ENCODE measurements at places on chromosomes 2 and 18.

DNA sequence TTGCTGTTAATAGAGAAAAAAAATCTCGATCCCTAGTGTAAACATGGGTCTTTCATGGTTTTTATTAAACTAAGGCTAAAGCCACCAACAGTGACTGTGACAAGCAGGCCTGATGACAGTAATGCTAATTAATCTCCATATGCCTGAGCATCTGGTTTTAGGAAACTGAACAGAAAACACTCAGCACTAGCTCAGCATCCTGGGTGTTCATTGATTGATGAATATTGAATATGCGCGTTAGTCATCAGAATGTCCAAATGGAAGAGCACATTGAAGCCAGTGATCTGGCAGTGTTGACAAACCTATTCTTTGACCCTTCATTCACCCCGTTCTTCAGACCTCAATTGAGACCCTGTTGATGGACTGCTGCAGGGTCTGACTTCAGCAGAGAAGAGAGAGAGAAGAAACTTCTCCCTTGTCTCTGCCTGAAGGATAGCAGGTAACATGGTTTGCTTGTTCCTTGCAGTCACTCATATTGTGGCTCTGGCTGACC, 283.8 kb downstream of the RDH14 start:
- no peaks in the 10 kb centered on the region for H3K27me3 ChIP-seq
- DNase-seq, result no peak
- no peak overlapping the region for H3K27ac ChIP-seq
- no peaks in the 10 kb centered on the region for H3K4me1 ChIP-seq
- no peak overlapping the region for H3K4me3 ChIP-seq

DNA sequence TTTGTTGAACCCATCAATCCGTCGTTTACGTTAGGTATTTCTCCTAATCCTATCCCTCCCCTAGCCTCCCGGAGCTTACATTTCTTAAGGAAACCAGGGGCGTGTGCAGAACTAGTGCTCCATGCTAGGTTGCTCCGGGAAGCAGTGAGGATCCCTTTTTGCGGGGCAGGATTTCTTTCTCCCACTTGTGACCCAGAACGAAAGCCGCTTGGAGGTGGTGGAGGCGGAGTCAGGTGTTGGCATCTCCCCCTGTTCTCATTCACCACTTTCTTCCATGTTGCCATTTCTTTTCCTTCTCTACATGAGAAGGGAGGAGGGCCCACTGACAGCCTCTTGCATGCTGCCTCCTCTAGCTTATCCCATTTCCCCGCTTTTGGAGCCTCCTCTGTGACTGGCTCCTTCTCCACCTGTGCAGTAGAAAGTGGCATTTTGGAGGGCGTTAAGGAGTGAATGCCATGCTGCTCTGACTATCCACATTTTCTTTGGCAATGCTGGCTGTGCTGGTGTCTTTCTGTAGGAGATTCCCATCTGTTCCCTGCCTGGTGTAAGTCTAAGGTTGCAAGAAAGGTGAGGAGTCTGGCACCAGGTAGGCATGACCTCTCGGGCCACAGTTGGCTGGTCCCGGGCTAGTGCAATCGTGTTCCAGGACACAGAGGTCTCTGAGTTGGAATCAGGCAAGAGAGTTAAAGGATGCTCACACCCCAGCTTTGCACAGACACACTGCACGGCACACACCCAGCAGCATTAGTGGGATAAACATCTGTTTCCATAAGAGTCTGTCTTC, 89.5 kb downstream of the ACKR3 start:
- no peak for DNase-seq
- H3K36me3 ChIP-seq, result no peaks in the 10 kb centered on the region
- H3K4me1 ChIP-seq, result no peaks in the 10 kb centered on the region
- H3K27me3 ChIP-seq, result peaks cover 25% of the 10 kb centered on the region
- no peak overlapping the region for H3K27ac ChIP-seq

- no peaks in the 10 kb centered on the region for H3K36me3 ChIP-seq
- H3K4me3 ChIP-seq, result no peak overlapping the region
- peaks cover 6% of the 10 kb centered on the region for H3K4me1 ChIP-seq
- no peak for DNase-seq
- peaks cover 8% of the 10 kb centered on the region for H3K27me3 ChIP-seq
- H3K27ac ChIP-seq, result no peak overlapping the region
These were observed 155.4 kb upstream of the VRK2 start for GRCh38 chr2:57891086-57891712.

DNA sequence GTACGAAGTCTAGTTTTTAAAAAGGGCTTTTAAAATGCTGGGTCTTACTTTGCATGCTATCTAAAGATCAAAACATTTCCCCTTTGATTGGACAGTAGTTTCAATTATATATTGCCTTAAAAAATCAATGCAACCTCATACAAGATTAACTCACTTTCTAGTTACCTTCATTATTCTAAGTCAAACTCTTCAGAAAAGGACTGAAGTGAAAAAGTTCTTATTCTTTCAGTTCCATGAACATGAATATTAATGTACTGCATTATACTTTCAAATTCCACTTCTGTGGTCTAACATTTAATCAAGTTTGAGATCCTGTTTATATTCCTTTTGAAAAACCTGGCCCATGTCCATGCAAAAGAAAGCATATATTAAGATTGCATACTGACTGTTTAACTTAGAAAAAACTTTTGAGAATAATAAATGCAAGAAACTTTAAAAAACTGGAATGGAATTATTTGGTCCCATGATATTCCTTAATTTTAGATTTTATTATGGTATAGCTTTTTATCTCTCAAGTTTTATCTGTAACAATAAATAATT, 11.2 kb upstream of the ENOSF1 start:
- H3K27ac ChIP-seq, result no peak overlapping the region
- H3K4me3 ChIP-seq, result no peak overlapping the region
- H3K27me3 ChIP-seq, result no peaks in the 10 kb centered on the region
- no peaks in the 10 kb centered on the region for H3K4me1 ChIP-seq
- DNase-seq, result no peak

GRCh38 chr18:48222118-48222517, 187.1 kb downstream of the ZBTB7C start:
- H3K4me1 ChIP-seq, result peaks cover under 1% of the 10 kb centered on the region
- no peaks in the 10 kb centered on the region for H3K36me3 ChIP-seq
- DNase-seq, result no peak
- H3K27me3 ChIP-seq, result peaks cover 3% of the 10 kb centered on the region
- H3K4me3 ChIP-seq, result no peak overlapping the region

- H3K36me3 ChIP-seq, result no peaks in the 10 kb centered on the region
- H3K27ac ChIP-seq, result no peak overlapping the region
- no peaks in the 10 kb centered on the region for H3K27me3 ChIP-seq
- H3K4me1 ChIP-seq, result no peaks in the 10 kb centered on the region
- H3K4me3 ChIP-seq, result no peak overlapping the region
These were observed 7.1 kb downstream of the ANO7 start for GRCh38 chr2:241195506-241196130.

DNA sequence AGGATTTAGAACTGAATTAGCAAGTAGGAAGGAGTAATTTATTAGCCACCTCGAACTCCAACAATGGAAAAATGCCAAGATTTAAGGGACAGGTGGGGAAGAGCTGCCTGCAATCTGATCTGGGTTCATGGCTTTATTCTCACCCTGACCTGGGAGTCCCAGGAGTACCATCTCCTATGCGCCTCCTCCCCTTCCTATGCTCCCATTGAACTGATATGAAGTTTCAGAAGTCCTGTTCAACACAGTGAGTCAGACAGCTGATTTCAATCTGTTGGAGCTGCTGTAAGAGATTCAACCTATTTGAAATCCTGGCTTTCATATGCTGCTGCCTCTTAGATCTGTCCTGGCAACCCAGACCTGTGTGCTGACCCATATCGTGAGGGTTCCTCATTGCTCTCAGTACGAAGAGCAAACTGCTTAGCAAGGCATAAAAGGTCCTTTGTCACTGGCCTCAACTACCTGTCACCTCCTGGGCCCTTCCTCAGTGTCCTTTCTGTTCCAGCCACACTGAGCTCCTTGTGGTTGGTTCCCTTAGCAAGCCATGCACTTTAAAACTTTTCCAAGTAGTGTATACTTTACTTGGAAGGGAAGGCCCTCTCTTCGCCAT, 15.9 kb upstream of the CD28 start:
- no peak for DNase-seq
- no peak overlapping the region for H3K4me3 ChIP-seq
- no peaks in the 10 kb centered on the region for H3K36me3 ChIP-seq
- H3K27me3 ChIP-seq, result peaks cover 2% of the 10 kb centered on the region
- H3K4me1 ChIP-seq, result peaks cover 8% of the 10 kb centered on the region
- H3K27ac ChIP-seq, result no peak overlapping the region

GRCh38 chr2:105636109-105636740, 108.5 kb upstream of the NCK2 start:
- no peak overlapping the region for H3K4me3 ChIP-seq
- DNase-seq, result no peak
- H3K27me3 ChIP-seq, result peaks cover 11% of the 10 kb centered on the region
- no peak overlapping the region for H3K27ac ChIP-seq
- H3K36me3 ChIP-seq, result no peaks in the 10 kb centered on the region
- H3K4me1 ChIP-seq, result no peaks in the 10 kb centered on the region

DNA sequence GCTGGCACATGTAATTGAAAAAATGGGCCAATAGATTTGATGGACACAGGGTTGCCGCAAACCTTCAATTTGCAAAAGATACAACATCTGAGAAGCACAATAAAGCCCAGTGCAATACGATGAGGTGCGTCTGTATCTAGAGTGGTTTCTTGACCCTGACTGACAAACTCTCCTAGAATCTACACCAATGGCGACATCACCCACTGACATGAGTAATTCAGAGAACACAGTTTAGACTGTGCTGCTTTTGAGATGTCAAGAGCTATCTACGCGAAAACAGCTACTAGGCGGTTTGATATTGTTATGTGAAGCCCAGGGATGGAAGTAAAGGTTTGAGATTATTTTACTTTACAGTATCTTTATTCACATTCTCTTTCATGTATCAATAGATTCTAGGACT, 104.9 kb downstream of the EIPR1 start:
- no peaks in the 10 kb centered on the region for H3K4me1 ChIP-seq
- no peak overlapping the region for H3K4me3 ChIP-seq

DNA sequence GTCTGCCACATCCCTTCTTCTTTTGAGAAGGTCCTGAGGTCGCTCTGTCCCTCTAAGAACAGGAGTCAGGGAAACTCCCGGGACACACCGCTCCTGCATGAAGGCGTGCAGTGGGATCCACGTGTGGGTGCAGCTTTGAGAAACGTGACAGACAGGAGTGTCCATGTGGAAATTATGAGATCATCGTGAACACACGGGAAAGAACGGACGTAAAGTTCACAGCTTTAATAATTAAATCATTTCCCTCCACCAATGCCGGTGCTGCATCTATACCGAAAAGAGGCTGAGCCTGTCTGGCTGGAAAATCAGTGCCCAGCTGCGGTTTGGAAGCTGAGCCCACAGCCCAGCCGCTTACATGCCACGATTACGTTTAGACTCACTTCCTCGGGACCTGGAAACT, 372.4 kb upstream of the SALL3 start:
- H3K4me3 ChIP-seq, result no peak overlapping the region
- H3K36me3 ChIP-seq, result peaks cover 2% of the 10 kb centered on the region
- H3K4me1 ChIP-seq, result no peaks in the 10 kb centered on the region
- H3K27ac ChIP-seq, result no peak overlapping the region
- H3K27me3 ChIP-seq, result no peaks in the 10 kb centered on the region

DNA sequence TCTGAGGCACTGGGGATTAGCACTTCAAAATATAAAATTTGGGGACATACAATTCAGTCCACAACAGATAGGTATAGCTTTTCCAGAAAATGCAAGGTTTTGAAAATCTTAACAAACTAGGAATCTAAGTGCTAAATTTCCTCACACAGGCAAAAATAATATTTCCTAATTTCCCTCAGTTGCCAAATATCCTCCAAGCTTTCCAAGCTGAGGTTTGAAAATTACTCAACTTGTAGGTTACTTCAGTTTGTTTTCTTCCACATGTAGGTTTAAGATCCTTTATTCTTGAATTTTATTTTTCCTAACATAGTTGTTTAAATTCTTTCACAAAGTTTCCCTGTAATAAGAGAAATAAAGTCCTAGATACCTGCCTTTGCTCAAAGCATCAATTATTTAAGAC, 192.9 kb upstream of the NRXN1 start:
- DNase-seq, result no peak
- no peaks in the 10 kb centered on the region for H3K27me3 ChIP-seq
- no peak overlapping the region for H3K4me3 ChIP-seq
- no peaks in the 10 kb centered on the region for H3K36me3 ChIP-seq
- no peaks in the 10 kb centered on the region for H3K4me1 ChIP-seq

GRCh38 chr2:136175466-136175865, 57.5 kb upstream of the CXCR4 start:
- H3K4me3 ChIP-seq, result no peak overlapping the region
- peaks cover 3% of the 10 kb centered on the region for H3K27me3 ChIP-seq
- peaks cover 12% of the 10 kb centered on the region for H3K36me3 ChIP-seq
- no peak for DNase-seq
- H3K27ac ChIP-seq, result no peak overlapping the region

DNA sequence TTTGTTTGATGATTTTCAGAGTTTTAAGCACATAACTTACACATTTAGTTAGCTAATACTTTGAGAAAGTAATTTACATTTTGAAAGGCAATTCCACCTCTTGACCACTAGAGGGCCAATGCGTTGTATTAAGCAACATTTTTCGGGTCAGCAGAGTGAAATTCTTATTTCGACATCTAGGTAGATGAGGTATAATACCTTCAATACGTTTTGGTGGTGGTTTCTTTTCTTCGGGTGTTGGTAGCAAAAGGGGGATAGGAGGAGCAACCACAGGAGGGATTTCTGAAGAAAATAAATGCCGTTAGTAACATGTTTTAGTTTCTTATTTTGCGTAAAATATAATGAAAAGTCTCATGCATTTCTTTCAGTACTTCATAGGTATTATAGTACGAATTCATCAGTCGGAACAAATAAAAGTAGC, 106.3 kb downstream of the TTN start:
- DNase-seq, result no peak
- no peaks in the 10 kb centered on the region for H3K27me3 ChIP-seq
- H3K27ac ChIP-seq, result no peak overlapping the region
- no peak overlapping the region for H3K4me3 ChIP-seq
